CD4-positive, alpha-beta T cell treated with Interleukin-21 for 1 hour (primary cell): ENCODE measurements at places on chromosomes 2 and 18.

- DNase-seq, result no peak
Observed at GRCh38 chr2:78876316-78876688, 149.2 kb upstream of the REG3G start.

DNA sequence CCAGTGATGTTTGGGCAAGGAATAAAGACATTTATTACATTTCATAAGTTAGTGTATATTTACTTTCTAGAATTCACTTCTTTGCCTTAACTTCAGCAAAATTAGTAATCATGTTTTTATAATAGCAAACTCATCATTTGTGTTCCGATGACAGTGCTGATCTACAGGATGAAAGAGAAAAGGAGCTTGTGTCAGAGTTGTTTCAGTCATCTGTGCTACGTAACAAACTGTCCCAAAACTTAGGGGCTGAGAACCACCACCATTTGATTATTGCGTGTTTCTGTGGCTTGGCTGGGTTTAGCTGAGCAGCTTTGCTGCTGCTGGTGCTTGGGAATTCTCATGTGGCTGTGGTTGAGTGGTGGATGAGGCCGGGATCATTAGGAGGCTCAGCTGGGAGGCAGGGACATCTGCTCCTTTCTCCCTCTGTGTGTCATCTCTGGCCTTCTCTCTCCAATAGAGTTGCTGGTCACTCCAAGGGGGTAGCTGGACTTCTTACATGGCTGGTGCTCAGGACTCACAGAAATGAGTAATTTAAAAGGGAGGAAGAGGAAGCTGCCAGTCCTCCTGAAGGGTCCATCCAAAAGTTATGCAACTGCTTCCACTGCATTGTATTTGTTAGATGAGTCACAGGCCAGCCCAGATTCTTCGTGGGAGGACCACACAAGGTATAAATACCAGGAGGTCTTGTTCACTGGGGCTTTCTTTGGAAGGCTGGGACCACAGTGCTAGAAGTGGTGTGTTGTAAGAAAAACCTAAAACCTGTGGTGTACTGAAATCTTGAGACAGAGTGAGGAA lies 43.4 kb upstream of the HAAO start:
- DNase-seq, result no peak

- DNase-seq, result no peak
Observed at GRCh38 chr2:238104691-238105371, 4.7 kb downstream of the ESPNL start.

GRCh38 chr2:60581433-60582282 lies 28.2 kb upstream of the BCL11A start:
- peak; percentile 57 for DNase-seq

DNA sequence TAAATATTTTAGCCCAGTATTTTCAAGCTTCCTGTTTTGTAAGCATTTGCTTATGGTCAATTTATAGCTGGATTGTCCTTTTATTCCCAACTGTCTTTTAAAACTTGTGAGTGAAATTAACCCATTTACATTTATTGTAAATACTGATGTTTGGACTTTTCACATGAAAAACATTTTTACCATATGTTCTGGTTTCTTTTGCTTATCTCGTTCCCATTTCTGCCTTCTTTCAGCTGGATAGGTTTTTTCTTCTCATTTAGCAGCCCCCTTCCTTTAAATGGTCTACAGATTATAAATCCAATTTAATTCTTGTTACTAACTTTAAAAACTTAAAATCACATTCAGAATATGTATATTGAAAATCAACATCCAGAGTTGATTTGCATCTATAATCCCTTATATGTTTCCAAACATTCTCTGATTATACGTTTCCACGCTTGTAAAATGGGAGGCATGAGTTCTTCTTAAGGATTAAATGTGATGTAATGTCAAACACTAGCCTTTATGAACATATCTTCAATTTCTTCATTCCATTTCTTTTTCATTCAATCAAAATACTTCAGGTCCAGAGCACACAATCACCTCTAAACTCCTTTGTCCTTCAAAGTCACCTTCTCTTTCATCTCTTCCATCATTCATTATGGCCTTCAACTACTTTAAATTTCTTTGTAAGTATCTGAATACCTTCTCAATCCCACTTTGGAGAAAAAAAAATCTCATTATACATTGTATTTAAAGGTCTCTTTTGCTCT lies 1.1 kb upstream of the KDM3A start:
- DNase-seq, result no peak

DNA sequence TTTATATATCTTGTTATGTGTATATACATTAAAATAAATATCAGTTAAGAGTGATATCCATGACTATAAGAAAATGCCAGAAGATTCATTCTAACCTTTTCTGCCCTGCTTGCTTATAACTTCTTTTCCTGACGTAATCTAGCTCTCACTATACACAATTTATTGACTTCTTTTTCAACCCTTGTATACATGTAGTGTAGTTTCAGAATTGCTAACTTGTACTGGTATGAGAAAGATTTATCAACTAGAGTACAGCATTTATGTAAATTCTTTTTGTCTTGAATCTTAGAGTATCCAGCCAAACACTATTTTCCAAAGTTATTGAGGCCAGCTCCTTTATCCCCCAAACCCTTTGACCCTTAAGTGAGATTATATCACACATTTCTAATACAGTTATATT lies 798.0 kb upstream of the RAB6C start:
- DNase-seq, result no peak

DNA sequence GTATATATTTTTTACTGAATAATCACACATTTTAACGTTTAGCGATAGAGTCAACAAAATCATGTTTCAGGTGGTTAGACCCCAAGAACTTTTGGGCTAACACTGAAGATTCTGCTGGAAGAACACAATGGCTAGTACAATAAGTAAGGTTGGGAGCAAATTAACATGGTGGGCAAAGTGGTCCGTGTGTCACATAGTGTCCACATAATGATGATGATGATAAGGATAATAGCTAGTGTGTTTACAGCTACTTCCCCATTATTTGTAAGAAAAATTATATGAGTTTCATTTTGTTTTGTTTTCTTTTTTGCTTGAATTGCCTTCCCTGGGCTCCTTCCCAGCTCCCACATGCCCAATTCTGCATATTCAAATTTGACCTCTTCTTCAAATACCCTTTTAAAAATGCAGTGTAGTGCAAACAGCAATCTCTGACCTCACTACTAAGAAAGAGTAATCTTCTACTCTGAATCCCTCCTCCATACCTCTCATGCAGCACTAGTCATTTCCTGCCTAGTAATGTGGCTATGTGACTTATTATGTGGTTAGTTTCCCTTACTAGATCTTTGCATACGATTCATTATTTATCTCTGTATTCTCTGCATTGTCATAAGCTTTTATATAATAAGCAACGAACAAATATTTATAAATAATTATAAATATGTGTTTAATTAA lies 16.9 kb upstream of the VPS54 start:
- peak; percentile 69 for DNase-seq

DNA sequence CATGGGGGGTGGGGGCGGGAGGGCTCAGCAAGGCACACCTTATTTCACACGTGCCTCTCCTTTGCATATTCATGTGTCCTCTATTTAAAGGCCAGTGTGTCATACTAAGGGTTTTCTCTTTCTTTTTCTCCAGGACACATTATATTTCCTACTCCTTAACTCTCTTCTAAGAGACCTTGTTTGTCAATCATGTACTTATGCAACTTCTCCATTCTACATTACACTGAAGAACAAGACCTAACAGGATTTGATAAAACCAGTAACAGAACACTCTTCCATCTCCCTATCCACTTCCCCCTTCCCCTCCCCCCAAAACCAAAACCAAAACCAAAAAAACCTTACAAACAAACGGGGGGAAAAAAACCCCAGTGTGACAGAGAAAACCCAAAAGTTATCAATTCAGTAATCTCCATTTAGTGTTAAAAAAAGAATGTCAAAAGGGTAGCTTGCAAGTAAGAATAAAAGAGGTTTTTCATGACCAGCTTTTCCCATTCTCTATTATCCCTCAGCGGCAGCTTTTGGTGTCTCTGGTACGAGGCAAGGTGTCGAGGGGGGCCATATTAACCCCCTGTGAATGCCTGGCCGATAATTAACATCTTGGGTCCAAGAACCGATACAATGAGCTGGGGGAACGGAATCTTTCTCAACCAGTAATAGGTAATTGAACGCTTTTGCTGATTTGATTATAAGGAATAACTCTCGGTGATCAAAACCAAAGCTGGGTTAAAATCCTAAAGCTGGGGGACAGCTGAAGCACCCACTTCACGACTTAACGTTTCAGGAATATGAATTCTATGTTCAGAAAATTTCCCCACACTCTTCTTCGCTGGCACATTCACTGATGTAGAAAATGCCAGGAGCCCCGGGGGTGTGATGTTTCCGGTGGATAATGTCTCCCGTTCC lies 191.0 kb upstream of the TCF4 start:
- peak; percentile 11 for DNase-seq

DNA sequence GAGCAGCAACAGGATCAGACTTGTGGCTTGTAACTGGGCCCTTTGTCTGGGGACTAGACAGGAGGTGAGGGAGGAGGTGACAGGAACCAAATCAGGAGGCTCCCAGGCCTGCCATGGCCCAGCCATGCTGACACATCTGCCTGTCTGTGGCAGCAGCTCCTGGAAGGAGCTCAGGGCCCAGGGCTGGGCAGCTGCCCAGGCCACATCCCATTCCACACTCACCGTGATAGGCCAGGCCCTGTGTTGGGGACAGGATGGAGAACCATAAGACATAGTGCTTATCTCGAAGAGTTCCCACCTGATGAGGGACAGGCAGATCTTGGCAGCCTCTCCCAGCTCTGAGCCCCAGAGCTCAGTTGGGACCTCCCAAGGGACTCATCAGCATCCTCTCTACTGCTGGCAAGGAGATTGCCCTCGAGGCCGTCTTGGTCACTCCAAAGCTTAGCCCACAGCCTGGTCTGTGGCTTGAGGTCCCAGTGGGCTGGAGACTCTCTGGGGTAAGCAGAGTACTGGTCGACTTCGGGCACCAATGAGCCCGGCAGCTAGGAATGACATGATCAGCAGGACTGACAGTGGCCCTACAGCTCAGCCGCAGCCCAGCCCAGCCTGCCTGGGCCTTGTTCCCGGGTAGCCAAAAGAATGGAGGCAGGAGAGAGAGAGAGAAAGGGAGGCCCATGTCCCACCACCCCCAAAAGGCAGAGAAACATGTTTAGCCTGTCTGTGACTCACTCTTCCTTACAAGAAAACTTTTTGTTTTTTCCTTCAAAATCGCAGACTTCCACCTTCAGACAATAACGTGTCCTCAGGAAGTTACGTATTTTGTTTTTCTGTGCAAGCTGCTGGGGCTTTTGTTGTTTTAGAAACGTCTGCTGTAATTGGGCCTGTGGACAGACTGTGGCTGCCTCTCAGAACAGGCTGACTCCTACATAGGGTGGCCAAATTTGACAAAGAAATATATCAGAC lies 82.1 kb downstream of the HS1BP3 start:
- DNase-seq, result peak; percentile 5

GRCh38 chr18:22422909-22423548 lies 5.3 kb upstream of the CTAGE1 start:
- no peak for DNase-seq

- DNase-seq, result no peak
Observed at GRCh38 chr2:12151716-12152115, 405.3 kb downstream of the LPIN1 start.

DNA sequence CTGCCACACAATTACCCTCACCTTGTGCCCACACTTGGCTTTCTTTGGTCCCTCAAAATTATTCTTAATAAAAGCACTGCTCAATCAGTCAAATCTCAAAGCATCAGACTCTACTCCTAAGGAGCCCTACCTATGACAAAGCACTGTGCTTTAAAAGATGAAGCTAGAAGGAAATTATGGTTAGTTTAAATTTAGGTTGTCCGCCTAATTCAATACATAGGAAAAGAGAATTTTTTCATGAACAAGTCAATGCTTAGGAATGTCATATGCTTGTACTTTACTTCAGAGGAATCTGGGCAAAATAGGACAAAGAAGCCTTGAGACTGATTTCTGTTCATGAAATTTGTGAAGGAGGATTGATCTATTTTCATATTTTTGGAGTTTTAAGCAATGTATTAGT lies 726.4 kb upstream of the CDH2 start:
- no peak for DNase-seq

- DNase-seq, result no peak
Observed at GRCh38 chr2:81675641-81676040, 1371.1 kb upstream of the LRRTM1 start.

GRCh38 chr2:136323935-136324334 lies 206.0 kb upstream of the CXCR4 start:
- DNase-seq, result no peak

DNA sequence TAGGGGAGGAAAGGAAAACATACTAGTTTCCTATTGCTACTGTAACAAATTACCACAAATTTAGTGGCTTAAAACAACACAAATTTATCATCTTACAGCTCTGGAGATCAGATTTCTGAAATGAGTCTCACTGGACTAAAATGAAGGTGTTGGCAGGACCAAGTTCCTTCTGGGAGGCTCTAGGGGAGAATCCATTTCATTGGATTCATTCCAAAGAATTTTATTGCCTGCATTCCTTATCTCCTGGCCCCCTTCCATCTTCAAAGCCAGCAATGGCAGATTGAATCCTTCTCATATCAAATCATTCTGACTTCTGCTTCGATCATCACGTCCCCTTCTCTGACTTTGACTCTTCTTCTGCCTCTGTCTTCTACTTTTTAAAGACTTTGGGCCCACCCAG lies 250.9 kb downstream of the IRS1 start:
- no peak for DNase-seq

DNA sequence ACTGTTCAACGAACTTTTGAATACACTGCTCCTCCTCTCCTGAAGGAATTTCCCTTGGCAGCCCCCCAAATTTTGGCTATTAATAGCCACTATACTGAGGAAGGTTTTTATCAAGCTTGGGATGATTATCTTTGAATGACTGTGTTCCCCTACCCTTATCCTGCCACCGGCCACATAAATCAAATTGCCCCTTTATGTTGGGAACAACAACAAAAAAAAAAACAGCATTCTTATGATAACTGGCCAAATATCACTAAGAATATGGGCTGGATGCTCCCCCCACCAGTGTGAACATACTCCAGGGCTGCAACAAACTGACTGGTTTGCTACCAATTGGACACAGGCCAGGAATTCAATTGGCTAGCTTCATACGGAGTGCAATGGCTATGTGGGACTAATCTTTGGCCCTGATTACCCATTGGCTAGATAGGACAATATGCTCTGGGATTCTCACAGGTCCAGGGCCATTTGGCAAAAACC lies 20.6 kb downstream of the DUSP11 start:
- DNase-seq, result no peak

DNA sequence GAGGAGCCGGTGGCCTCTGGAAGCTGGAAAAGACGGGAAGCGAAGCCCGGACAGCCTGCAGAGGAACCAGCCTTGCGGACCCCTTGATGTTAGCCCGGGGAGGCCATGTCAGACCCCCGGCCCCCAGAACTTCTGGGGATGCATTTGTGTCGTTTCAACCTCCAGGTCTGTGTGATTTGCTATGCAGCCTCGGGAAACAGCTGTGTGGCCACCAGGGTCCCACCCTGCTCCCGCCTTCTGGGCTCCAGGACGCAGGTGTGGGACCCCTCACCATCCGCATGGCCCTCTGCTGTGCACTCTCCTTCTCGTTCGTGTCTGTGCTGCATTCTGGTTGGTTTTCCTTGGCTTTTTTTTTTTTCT lies 13.3 kb downstream of the NEU4 start:
- no peak for DNase-seq

GRCh38 chr2:8679827-8680731 lies 1.8 kb upstream of the ID2 start:
- DNase-seq, result no peak
